ENCODE measurements at places on chromosomes 12 and 14.

- DNase-seq, result no peak
Measured at GRCh38 chr12:56487448-56488040, 417 bp downstream of the GLS2 start.

- peak; percentile 34 for DNase-seq
Measured at GRCh38 chr14:78567343-78567742, 397.2 kb downstream of the NRXN3 start.

- DNase-seq, result peak; percentile 68
Measured at GRCh38 chr12:76274420-76275083, 73.7 kb downstream of the BBS10 start.

GRCh38 chr14:100862793-100863192 is 36.9 kb downstream of the MEG3 start:
- no peak for DNase-seq

DNA sequence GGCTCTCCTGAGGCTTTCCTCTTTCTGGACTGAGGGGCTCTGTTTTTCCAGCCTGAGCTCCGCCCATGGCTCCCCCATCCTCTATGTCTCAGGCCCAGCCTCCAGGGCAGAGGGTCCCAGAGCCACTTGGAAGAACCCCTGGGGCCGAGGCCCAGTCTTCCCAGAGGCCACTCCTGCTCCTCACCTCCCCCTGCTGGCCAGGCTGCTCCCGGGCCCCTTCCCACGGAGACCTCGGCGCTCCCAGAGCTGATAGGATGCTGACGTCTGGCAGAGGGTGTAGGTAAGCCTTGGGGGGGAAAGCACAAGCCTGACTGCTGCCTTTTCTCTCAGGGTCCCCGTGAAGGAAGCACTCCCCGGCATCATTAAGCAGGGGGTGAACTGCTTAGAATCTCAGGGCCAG is 51.4 kb downstream of the ERH start:
- peak; percentile 42 for DNase-seq

- no peak for DNase-seq
Measured at GRCh38 chr12:98399532-98399931, 115.9 kb upstream of the TMPO start.

DNA sequence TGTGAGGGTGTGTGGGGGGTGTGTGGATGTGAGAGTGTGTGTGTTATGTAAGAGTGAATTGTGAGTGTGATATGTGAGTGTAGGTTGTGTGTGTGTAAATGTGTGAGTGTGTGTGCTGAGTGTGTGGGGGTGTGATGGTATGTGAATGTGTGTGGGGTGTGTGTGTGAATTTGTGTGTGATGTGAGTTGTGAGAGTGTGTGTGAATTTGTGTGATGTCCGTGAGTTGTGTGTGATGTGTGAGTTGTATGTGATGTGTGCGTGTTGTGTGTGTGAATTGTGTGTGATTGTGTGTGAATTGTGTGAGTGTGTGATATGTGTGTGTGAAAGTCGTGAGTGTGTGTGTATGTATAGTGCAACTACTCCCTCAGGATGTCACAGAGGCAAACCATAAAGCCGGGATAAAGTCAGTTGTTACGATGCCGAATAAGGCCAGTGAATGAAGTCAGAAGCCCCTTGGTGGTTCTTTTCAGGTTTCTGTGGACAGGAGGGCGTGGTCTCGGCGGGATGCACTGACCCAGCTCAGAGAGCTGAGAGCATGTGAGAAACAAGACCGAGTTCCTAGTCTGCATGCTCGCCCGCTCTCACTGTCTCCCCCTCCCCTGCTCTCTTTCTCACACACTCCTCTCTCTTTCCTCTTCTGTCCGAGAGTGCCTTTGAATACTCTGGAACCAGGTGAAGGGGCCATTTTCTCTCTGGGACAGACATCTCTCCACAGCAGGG is 71.8 kb upstream of the MAX start:
- no peak for DNase-seq

GRCh38 chr12:87756721-87757120 is 272.5 kb downstream of the C12orf50 start:
- no peak for DNase-seq

DNA sequence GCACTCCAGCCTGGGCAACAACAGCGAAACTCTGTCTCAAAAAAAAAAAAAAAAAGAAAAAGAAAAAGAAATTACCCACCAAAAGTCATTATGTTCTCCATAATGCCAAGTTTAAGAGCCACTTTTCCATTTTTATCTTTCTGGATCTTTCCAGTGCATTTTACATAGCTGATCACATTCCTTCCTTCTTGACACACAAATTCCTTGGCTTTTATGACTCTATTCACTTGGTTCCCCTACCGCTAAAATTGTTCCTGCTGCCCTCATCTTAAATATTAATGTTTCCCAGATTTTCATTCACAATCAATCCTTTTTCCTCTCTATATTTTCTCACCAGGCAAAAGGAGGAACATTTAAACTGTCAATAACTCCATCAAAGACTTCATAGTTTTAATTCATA is 20.2 kb downstream of the KLHL28 start:
- DNase-seq, result no peak

GRCh38 chr12:56321027-56321426 is 5.2 kb upstream of the CNPY2 start:
- no peak for DNase-seq

GRCh38 chr12:28830491-28830890 is 318.6 kb upstream of the FAR2 start:
- no peak for DNase-seq

GRCh38 chr14:54747616-54748015 is 155.0 kb downstream of the GCH1 start:
- no peak for DNase-seq

DNA sequence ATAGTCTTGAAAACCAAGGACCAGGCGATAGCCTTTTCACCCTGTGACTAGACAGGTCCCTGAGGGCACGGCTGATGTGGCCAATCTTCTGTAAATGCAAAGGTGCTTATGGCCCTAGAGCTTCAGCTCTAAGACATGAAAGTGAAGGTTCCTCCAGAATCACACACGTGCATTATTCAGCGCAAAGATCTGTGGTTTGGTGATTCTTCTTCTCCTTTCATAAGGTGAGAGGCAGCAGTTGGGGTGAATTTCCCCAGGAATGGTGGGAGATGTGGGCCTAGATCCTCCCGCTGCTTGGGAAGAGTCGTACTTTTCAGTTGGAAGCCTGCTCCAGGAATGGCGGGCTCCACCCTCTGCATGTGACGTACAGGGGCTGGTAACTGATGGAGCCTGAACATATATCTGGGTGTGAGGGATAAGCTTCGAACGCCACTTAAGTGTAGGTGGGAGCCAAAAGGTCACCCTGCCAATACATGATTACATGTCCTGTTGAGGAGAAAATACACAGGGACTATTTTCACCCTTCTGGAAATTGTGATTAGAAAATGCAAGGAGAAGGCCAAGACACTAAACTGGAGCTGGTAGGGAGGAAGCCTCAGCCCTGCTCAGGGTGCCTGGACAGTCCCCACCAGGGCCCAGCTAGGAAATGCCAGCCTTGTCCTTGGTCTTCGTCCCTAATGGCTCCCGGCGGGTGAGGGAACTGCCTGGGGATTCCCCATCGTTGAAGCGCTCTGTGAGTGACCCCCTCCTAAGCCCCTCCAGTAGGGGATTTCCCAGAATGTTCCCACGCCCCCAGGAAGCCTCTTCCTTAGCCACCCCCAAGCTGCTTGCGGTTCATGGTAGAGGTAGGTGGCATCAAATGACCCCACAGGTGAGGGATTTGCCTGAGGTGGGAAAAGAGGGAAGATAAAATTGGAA is 17.6 kb downstream of the BATF start:
- peak; percentile 18 for DNase-seq

DNA sequence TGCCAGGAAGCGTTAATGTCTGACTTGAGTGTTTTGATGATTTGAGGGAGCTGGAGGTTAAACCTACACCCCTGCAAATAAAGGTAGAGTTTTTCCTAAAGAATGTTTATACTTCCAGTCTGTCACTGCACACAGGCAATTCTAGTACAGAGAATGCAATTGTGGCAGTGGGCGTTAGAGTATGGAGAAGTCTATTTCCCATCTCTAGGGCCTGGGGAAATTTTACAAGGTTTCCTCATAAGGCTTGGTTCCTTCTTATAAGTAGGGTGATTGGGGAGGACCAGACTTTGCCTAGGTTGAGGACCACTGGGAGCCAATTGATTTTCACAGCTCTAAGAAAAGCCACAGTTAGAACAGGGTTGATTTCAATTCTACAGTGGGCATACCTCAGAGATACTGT is 44.3 kb downstream of the IFNG start:
- no peak for DNase-seq

- peak; percentile 26 for DNase-seq
Measured at GRCh38 chr12:18224745-18225144, 36.6 kb upstream of the PIK3C2G start.

DNA sequence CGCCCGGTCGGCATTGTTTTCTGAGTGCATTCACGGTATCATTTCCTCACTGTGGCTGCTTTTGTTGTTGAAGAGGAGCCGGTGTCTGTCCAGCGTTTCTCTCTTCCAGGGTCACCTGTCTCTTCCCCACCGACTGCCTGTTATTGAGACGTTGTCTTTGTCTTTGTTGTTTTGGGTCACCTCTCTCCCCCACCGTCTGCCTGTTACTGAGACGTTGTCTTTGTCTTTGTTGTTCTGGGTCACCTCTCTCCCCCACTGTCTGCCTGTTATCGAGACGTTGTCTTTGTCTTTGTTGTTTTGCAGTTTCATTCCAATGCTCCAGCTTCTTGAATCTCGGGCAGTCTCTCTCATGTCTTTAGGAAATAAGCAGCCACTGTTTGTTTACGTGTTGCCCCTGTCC is 69.9 kb downstream of the DDX51 start:
- no peak for DNase-seq

- no peak for DNase-seq
Measured at GRCh38 chr14:24237463-24237955, 4.8 kb downstream of the GMPR2 start.

DNA sequence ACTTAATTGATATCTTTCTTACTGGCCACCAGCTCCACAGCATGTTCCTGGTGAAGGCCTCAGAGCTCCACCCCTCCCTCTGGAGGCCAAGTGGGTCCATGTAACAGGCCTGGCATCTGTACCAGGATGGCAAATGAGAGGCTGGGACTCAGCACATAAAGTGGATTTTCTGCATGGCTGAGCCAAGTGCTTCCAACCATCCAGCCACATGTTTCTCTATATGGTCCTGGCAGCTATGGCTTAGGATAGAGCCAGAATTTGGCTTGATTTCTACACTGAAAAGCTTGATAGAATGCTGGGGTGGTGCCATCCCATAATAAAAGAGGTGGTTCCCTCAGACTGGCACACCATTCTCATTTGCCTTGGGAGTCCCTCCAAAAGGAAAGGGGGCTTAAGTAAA is 94.1 kb downstream of the PAX9 start:
- no peak for DNase-seq

DNA sequence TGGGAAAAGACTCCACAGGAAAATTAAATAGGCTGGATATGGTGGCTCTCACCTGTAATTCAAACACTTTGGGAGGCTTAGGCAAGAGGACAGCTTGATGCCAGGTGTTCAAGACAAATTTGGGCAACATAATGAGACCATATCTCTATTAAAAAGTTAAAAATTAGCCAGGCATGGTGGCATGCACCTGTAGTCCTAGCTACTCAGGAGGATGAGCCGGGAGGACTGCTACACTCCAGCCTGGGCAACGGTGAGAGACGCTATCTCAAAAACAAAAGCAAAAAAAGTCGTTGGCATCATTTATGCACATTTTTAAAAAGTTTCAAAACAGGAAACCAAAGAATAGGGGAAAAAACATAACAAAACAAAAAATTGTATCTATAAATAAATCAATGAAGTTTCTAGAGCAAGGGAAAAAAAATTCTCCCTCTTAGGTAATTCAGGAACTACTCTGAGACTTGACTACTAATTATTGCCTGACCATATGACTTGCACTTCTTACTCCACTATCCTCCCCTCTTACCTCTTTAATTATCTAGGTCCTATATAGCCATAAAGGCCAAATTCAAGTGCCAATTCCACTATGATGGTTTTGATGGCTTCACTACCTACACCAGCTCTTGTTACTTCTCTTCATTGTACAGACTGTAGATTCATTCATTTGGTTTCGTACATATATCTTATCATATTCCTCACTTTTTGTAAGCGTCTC is 1.6 kb downstream of the METTL3 start:
- no peak for DNase-seq

GRCh38 chr12:24997496-24997895 is 48.6 kb upstream of the BCAT1 start:
- no peak for DNase-seq

DNA sequence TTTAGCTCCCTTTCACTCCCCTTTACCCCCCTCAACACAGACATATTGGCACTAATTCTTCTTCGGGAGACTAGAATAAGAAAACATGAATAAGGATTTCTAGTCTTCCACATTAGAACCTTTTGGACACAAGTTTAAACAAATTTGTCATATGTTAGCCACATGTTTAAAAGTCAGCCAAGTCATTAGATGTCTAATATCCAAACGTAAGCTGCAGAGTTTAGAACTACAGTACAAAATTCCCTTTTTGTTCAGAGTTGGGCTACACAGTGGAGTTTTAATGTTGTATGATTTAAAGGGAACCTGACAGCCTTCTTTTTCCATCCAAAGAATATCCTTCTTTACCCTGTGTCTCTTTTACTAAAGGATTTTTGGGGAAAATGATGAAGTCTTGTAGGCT is 79.8 kb downstream of the PDE6H start:
- DNase-seq, result no peak

GRCh38 chr14:99732436-99733210 is 48.5 kb downstream of the CYP46A1 start:
- DNase-seq, result no peak

GRCh38 chr12:65025136-65025535 is 96.0 kb downstream of the WIF1 start:
- DNase-seq, result no peak

DNA sequence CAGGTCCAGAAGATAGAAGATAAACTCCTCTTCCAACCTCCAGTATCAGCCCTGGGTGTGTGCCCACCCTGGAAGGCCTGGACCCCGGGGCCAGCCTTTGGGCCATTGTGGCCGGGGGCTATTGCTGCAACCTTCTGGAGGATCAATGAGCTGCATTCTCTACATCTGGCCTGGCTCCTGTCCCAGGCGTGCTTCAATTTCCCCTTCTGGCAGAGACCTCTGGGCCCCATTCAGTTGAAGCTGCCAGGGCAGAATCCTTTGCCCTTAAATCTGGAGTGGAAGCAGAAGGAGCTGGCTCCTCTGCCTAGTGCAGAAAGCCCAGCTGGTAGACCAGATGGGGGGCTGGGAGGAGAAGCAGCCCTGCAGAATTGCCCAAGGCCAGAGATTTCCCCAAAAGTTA is 10.0 kb downstream of the NYNRIN start:
- no peak for DNase-seq

DNA sequence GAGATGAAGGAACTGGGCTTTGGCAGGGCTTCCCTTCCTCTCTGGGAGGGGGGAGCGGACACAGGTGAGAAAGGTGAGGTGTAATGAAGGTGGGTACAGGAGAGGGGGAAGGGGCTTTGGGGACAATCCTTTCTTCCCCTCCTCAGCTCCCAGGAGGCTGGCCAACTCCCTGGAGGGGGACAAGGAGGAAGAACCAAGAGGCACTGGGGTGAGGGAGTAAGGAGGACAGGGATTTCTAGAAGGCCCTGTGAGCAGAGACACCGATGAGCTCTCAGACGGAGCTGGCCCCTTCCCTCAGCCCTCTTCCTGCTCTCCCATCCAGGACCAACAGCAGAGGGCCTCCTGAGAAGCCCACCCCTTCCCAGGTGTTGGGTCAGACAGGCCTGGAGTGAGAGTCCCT is 53.4 kb downstream of the PLEKHG3 start:
- no peak for DNase-seq

- DNase-seq, result peak; percentile 24
Measured at GRCh38 chr12:2959505-2960389, 550 bp downstream of the TEAD4 start.
